ENCODE measurements at places on chromosomes 16 and 17.

GRCh38 chr16:83807327-83807709, 460 bp upstream of the HSBP1 start:
- no peak for DNase-seq

DNA sequence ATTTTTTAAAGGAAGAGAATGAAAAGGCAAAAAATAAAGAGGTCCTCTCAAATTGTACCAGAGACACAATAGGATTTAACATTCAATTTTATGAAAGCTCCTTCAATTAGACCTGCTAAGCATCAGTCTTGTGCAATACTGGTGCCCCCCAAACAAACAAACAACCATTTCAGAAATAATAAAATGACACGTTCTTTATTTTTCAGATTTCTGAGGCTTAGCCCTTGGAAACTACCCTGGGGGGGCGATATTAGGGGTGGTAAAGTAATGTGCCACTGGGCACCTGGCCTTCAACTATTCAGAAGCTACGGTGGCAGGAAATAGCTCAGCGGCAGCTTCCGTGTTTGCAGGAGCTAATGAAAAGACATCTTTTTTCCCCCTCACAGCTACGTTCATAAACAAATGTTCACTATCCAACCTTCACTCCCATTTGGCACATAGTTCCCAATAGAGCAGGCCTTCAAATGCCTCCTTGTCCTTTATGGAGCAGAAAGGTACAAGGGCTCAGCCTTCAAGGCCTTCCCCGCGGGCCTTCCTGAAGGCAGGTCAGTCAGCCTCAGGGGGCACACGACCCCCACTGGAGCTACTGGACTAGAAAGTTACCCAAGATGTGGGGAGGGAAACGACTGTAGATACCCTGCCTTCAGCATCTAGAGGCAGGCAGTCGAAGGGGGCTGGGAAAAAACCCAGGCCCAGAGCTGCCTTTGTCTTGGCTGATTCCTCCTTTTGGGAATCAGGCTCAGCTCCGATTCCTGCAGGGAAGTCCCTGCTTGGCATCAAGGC, 44.1 kb downstream of the TBX4 start:
- DNase-seq: no peak

- no peak for DNase-seq
These were observed 31.5 kb downstream of the RBL2 start for GRCh38 chr16:53465606-53466280.

DNA sequence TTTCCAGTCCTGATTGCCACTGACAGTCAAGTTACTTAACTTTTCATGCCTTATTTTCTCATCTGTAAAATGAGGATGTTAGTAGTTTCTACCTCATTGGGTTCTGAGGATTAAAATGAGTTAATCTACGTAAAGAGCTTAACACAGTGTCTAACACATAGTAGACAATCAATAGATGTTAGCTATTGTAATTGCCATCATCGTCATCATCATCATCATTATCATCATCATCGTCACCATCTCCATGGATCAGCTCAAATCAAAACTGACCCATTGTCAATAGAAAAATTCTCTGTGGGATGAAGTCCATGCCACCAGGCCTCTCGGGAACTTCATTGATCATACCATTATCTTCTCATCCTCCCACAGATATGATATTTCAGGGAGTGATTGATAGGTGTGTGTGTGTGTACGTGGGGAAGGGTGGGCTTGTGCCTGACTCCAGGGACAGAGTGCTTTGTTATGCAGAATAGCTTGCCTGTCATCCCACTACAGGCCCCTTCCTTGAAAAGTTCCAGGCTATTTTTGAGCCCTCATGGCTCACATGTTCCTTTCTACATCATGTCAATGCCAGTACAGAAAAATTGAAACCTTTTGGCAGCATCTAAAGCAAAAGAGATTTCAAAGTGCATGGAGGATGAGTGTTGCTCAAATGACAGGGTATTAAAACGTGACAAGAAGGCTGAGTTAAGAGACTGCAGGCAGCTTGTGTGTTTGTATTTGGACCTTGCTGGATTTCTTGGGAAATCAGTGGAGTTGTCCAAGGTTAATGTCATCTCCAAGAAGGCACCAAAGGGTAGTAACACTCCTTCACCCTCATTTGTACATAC, 133.9 kb downstream of the PRKCB start:
- no peak for DNase-seq

DNA sequence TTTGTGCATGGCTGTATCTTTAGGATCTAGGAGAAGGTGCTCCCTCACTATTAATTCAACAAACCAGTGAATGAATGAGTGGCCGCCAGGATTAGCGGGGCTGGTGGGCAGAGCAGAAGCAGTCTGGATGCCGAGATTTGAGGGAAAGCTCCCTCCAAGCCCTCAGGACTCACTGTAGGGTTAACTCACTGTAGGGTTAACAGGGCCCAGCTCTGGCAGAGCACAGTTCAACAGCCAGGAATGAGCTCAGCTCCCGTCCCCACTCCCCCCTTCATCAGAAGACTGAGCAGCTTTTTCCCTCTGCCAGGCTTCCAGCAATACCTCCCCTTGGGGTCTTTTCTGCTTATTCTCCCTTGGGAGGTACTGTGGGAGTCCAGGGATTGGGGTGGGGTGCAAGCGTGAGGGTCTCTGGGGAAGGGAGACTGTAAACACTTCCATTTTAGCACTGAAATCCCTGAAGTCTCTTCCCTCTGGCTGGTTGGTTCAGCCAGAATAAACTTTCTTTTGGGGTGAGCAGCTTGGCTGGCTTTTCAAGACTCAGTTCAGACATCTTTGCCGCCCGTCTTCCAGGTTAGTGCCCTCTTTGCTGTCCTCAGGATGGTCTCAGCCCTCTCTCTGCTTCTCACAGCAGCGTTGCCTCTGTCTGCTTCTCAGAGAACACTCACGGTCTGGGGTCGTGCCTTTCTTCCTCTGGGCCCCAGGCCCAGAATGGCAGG, 53.7 kb upstream of the WSB1 start:
- DNase-seq: no peak

- no peak for DNase-seq
These were observed at the start of gene HOXB5 for GRCh38 chr17:48593126-48593829. Gene HOXB5 (minus strand): TSS chr17:48593779. CDS start chr17:48593682, 97 bp downstream.

DNA sequence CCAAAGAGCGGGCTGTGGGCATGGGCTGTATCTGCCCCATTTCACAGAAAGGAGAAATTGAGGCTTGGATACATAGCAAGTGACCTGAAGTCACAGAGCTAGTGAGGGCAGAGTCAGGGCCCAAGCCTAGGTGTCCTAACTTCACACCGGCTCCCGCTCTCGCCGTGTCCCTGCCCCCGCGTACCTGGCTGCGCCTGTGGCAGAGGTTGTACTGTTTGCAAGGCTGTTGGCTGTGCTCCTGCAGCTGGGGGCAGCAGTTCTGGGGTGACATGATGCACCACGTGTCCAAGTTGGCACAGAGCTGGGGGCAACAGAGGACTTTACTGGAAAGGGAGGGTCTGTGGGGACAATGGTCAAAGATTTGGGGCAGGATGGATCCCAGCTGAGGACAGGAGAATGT, 3.4 kb downstream of the DHX58 start:
- DNase-seq: no peak

DNA sequence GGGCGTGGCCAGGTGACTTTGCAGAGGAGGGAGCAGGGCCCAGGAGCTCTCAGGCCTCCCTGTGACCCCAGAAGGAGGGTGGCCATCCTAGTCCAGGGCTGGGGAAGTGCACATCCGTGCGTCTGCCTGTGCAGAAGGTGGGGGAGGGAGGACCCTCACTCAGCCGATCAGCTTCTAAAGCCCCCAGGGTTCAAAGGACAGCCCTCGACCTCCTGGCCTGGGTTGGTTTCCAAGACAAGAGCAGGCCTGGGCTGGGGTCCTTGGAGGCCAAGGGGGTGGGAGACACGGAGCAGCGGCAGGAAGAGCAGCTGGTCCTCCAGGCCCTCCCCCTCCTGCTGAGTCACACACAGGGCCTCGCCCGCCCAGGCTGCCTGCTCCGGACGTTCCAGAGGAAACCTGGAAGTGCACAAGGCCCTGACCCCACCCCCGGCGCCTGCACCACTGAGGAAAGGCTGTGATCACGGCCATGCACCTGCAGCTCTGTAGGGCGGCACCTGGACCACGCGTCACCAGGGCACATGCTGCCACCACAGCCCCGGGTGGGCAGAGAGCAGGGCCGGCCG, 67.1 kb upstream of the ZNF469 start:
- no peak for DNase-seq

DNA sequence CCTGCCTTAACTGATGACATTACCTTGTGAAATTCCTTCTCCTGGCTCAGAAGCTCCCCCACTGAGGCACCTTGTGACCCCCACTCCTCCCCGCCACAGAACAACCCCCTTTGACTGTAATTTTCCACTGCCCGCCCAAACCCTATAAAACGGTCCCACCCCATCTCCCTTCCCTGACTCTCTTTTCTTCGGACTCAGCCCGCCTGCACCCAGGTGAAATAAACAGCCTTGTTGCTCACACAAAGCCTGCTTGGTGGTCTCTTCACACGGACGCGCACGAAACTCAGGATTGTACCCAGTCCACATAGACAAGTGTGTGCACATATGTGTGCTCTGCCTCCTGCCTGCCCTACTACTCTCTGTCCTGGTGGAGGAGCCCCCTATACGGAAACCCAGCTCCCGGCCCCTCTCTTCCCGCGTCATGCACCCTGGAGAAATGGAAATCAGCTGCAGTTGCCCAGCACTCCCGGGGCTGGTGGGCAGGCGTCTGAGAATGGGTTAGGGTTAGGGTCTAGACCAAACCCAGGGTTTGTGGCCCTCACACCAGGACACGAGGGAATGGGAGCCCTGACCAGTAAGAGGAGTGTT, 2.4 kb upstream of the RHBDF1 start:
- DNase-seq: no peak

DNA sequence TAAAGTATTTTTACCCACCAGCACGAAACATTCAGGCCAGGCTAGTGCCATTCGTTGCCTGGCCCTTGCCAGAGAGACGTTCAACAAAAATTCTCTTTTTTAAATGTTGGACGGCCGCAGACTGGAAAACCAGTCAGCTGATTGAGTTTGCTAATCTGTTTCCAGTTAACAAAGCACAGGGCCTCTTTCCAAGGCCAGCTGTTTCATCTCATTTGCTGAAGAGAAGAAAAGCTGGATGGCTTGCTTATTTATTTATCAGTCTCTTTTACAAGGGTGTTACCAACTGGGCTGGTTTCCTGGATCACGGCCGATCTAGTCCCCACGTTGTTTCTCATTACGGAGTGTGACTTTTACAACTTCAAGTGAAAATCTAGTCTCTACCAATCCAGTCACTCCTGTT, 418.7 kb upstream of the DYNLRB2 start:
- no peak for DNase-seq

DNA sequence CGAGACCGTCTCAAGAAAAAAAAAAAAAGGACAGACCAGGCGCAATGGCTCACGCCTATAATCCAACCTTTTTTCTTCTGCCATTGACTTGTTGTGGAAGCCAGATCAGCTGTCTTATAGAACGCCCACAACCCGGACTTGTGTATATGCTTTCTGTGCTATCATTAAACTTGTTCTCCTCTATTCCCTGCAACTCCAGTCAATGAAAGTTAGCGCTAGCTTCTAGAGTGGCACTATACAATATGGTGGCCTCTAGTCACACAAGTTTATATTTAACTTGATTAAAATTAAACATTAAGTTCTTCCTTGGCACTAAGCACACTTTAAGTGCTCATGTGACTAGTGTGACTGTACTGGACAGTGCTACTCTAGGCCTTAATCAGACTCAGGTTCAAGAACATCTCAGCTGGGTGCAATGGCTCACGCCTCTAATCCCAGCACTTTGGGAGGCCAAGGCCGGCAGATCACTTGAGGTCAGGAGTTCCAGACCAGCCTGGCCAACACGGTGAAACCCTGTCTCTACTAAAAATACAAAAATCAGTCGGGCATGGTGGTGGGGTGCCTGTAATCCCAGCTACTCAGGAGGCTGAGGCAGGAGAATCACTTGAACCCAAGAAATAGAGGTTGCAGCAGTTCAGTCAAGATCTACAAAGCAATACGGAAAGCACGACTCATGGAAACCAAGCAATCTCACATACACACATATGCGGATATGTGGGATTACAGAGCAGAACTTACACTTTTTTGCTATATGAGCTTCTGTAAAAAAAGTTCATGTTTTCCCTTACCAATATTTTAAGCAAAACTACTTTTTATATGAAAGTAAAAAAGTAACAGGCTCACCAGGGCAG, 18.8 kb upstream of the GLG1 start:
- no peak for DNase-seq

DNA sequence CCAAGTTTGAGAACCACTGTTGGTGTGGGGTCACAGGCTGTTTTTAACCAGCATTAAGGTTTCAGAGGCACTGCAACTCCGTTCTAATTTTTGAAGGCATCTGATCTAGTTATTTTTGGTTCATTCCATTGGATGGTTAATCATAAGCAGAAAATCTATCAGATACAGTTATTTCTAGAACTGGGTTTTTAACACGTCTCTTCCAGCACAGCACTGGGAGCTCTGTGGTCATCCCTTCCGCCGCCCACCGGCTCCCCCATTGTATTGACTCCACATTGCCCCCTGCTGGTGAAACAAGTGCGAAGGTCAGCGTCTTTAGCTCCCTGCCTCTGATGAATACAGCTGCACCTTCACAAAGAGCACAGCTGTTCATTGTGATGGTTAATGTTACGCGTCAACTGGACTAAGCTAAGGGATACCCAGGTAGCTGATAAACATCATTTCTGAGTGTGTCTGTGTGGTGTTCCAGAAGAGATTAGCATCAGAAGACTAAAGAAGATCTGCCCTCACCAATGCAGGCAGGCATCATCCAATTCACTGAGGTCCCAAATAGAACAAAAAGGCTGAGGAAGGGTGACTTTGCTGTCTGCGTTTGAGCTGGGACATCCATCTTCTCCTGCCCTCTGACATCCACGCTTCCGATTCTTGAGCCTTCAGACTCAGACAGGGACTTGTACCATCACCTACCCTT, 8.5 kb downstream of the CCL18 start:
- peak; percentile 32 for DNase-seq

DNA sequence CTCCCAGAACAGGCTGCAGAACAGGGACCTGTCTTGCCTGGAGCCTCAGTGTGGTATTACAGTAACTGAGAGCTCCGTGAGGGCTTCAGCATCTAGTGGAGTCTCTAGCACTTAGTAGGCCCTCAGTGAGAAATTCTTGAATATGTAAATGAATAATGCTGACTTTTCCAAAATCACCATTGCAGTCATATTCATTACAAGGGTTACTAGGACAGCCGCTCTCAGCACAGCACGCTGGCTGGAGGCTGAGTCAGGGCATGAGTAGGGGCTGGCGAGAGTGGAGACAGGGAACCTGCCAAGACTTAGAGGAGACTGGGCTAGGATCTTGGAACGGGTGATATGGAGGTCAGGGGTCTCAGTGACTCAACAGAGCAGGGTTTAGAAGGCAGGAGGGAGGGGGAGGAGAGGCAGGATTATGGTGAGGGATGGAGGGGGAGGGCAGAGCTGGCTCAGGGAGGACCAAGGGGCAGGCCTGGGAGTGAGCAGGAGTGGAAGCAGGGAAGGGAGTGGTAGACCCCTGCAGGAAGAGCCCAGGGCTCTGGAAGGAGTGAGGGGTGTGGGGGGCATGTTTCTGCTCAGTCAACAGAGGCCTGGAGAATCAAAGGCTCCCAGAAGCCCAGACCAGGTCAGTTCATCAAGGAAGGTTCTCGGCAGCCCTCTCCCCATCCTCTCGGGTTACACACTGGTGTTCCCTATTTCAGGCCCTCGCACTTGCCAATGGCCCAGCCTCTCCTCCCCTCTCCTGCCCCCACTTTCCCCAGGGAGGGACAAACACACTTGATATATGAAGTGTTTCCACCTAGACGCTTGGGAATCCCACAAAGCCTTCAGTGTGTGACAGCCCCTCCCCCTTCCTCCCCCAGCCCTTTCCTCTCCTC, 42.3 kb downstream of the FZD2 start:
- DNase-seq: no peak

GRCh38 chr16:2091547-2092255, 43.9 kb downstream of the TSC2 start:
- no peak for DNase-seq

Measured in activated naive CD4-positive, alpha-beta T cell treated with anti-CD3 and anti-CD28 coated beads, Interleukin-2, amount 50 U/mL, for 16 hours (primary cell).